ENCODE measurements at places on chromosomes 2 and 18.

- no peak for DNase-seq
Observed at GRCh38 chr2:231362555-231363184, 32.8 kb upstream of the B3GNT7 start.

- DNase-seq, result no peak
Observed at GRCh38 chr2:216210701-216211540, 101.8 kb downstream of the XRCC5 start.

DNA sequence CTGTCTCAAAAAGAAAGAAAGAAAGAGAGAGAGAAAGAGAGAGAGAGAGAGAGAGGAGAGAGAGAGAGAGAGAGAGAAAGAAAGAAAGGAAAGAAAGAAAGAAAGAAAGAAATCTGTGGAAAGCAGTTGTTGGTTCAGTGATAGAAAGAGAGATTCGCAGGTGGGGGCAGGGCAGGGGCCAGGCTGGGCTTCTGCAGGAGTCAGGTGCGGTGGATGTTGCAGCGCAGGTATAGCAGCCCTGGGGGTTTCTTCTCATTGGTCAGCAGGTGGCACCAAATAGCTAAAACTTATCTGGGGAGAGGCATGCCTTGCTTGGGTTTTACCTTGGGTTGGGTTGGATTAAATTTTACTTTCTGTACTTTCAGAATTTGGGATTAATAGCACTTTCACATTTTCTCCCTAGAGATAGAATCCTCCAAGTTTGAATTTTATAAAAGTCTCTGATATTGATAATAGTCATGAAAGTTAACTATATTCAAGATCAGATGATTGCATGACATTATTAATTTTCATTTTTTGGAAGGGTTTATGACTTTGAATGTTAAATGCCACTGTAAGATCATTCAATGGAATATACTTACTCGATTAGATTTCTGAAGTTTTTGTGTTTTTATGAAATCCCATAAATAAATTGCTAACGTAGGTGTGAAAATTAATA, 66.6 kb downstream of the SPTBN1 start:
- no peak for DNase-seq

GRCh38 chr2:56969513-56969912, 785.7 kb downstream of the CCDC85A start:
- no peak for DNase-seq

DNA sequence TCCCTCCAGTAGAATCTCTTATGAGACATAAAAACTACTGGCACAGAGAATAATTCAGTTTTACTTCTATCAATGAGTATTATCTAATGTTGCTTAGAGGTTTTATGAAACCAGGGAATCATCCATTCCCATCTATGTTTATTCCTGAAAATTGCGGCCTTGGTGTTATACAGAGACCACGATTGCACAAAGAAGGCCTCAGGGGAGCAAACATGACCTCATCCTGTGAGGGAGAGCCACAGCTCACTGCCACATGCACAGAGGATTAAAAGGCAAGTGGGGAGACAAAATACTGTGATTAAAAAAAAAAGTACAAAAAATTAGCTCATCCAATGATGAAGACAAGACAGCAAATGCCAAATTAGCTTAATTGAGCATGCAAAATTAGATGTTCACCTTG, 111.8 kb upstream of the SLC35G4 start:
- DNase-seq, result no peak
